Astrocyte of the spinal cord (primary cell): ENCODE measurements at places on chromosomes 2 and 18.

DNA sequence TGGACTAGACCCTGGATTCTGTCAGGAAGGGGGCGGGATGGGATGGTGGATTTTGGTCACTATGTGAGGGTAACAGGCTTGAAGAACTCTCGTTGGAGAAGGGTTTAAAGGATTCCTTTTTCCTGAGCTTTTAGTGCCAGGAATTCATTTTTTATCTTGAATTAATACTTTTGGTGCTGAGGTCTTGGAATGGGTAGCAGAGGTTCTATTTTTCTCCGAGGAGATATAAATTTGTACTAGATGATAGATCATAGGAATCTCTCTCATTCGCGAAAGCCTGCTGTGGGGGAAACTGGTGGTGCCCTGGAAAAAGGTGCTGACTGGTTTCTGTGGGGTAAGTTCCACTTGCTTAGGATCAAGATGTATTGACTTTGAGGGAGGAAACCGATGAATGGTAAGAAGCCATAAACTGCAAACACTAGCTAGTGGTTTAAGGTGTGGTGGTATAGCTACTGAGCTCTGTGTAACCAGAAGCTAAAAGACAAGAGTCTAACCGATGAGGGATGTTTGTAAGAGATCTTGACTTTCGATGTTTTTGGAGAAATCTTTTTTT is 706 bp downstream of the AGPS start:
- DNase-seq = peak; percentile 29

GRCh38 chr2:115122701-115123100 is 680.3 kb downstream of the DPP10 start:
- DNase-seq = no peak

DNA sequence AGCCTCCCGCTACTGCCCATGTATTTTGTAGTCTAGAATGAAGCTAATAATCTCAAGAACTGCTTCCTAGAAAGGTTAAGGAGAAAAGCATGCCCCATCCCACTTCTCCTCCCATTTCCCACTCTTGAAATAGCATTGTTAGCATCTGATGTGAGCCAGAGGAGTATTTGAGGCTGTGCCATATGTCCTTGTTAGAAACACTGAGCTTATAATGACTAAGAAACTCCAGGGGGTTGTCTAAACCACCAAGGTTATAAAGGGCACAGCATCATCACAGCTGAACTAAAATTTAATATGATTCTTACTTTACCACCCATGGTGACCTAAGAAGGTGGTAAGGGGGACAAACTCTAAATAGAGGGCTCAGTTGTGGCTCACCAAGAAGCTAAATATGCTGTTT is 16.6 kb downstream of the TSPYL6 start:
- DNase-seq = peak; percentile 95

GRCh38 chr18:997499-997898 is 92.8 kb downstream of the ADCYAP1 start:
- no peak for DNase-seq
